ENCODE measurements at places on chromosomes 11 and 22.

DNA sequence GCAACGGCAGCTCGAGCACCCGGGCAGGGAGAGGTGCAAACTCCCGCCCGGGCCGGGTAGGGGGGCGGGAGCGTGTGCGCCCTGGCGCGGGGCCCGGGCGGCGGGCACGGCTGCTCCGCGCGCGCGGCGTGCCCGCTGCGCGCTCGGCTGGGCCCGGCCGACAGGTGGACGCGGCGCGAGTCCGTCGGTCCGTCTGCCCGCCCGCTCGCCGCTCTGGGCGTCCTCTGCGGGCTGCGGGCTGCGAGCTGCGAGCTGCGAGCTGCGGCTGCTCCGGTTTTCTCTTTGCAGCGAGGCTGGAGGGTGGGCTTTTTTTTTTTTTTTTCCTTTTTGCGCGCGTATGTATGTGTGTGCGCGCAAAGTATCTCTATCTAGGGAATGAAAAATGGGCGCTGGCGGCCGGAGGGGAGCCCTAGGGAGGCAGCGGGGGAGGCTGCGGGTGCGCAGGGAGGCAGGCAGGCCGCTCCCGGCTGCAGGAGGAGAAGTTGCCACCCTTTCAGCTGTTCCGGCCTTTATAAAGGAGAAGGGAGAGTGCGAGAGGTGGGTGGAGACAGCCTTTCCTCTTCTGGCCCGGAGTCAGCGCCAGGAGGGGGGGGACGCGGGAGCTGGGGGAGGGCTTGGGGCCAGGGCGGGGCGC, at the start of gene PDGFB:
PDGFB (minus strand) TSS at position 487 of the 634 bp plus-strand sequence. CDS start 1,019 bp downstream, outside the sequence.
- no peak for DNase-seq

- DNase-seq = no peak
Observed at GRCh38 chr11:110679323-110679975, 32.8 kb downstream of the ARHGAP20 start.

DNA sequence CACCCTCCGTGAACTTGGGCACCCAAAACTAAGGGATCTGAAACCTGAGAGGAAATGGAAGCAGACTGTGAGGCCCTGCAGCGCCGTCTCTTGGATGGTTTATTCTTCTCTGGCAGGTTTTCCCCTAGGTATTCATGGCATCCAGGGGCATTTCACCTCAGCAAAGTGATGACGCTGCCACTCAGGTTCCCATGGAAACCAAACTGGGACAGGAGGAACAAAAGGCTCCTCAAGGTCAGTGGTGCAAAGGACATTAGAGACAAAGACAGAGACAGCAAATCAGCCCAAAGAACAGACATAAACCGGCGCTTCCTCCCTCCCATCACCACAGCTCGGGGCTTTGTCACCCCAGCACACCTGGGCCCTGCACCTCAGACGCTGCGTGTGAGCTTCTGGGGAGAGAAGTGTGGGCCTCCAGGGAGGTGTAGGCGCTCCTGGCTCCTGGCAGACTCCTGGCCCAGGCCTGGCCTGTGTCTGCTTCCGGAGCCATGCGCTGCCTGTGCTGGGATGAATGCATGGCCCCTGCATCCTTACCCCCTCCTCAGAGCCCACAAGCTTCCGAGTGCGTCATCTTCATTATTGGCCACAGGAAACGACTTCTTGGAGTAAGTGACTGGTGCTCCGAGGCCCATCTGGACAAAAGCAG, 5.9 kb downstream of the TP53AIP1 start:
- no peak for DNase-seq

- DNase-seq = no peak
Observed at GRCh38 chr11:22539821-22540256, 85.8 kb downstream of the FANCF start.

- no peak for DNase-seq
Observed at GRCh38 chr11:46463701-46464421, 72.3 kb upstream of the CHRM4 start.

DNA sequence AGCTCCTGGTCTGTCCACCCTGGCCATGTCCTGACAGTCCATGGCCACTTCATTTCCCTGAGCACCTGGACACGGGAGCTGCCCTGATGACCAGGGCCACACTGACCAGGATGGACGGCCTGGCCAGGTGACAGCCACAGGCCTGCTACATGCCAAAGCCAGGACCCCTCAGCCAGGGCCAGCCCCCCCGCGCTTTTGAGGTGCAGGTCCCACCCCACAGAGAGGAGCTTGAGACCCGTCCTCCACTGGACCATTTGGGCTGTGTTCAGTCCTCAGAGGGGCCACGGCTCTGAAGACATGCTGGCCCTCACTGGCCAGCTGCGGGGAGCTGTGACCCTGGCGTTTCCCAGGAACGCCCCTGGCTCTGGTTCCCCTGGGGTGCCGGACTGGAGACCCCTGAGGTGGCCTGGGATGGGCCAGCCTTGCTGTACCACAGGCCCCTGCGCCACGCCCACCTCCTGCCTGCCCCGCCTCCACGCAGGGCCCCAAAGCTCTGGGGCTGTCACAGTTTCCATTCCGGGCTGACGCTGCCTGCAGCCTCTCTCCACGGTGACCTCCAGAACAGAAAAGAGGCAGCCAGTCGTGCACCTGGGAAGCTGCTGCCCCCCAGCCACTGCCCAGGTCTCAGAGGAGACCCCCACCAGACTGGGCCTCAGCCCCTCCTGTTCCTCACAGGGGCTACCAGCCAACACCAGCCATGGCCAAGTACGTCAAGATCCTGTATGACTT, 18.2 kb downstream of the EPS8L2 start:
- no peak for DNase-seq

DNA sequence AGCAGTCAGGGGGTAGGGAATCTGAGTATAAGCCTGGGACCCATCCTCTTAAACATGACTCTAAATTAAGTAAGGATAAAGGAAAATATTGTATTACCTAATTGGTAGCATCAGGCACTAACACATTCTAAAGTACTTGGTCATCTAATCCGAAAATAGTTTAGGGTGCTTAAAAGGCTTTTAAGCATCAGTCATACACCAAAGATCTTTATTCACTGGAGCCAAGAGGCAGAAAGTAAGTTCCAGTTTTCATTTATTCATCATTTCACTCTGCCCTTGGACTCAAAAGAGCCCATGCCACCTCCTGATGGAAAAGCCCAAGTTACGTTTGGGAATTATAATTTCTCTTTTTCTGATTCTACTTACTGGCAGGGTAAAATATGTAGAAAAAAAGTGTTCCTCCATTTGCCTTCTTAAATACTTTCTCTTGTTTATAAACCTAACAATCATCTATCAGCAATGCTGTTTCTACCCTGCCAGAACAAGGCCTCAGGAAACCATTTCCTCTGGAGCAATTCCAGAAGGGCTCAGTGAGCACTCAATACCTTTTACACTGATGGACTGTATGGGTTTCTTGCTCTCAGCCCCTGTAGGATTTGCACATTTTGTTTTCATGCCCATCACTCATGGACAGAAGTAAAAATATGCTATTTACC, 120.1 kb upstream of the SLC5A12 start:
- DNase-seq = no peak

DNA sequence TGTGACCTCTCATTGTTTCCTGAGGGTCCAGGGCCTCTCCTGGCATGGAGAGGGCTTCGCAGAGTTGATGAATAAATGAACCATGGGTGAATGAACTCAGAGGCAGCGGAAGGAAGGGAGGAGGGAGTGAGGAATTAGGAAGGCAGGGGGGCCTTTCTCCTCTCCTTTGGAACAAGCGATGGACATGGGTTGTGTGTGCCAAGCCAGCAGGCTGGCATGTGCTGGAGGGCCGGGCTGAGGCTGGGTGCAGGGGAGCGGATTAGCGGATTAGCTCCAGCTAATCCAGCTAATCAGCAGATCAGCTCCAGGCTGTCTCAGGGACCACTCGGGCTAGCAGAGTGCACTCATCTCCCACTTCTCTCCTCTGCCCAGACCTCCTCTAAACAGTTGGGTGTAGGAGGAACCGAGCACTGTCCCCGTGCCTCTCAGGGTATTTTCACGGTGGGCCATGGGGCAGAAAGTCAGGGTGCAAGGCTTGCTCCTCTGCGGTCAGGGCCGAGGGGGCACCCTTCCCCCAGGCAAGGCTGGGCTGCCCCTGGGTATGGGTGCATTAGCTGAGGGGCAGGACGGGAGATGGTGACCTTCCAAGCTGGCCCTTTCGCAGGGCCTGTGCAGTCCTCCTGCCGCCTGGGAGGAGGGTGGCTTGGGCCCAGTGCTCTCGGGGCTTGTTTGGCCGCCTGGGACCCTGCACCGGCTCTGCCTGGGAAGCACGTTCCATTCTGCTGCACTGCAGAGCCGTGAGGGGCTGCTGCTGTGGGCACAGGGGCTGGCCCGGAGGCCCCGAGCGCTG, 120.3 kb upstream of the B3GAT1 start:
- no peak for DNase-seq

DNA sequence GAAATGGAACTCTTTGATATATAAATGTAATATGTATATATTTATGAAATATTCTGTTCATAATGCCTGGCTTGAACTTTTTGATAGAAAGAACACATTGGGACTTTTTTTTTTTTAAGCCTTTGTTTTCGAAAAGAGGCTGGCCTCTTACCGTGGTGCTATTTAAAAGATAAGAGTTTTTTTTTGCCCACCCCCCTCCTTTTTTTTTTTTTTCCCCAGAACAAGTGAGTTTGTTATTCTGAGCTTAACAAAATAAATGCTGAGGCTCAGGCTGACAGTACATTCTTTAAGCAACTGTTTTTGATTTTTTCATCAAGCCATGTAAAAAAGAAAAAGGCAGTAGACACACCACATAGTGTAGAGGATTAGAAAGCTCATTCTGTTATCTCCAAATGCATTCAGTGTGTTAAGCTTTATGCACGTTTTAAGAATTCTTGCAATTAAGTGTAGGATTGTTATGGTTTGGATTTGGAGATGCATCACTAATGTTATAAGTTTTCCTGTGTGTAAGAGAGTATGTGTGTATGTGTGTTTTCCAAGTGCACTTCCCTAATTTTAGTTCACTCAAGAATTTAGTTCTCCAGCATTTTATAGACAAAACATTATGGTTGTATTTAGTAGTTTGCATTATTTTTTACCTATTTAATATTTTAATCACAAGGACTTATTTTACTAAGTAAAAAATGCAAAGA, 12.0 kb downstream of the PDHX start:
- no peak for DNase-seq

DNA sequence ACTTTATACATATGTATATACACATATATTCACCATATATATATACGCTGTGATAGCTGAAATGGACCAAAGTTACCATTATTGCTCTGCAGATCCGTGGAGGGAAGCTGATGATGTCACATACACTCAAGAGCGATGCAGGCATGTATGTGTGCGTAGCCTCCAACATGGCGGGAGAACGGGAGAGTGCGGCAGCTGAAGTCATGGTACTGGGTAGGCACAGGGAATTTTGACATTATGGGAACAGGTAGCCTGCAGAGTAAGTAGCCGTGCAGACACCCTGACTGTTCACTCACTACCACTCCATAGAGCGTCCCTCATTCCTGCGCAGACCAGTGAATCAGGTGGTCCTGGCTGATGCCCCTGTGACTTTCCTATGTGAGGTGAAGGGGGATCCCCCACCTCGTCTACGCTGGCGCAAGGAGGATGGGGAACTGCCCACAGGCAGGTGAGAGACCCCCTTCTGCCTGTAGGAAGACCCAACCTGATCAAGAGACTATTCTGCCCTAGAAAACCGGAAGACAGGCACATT, 4.7 kb downstream of the ROBO3 start:
- DNase-seq = no peak

GRCh38 chr22:46537946-46538813, 760 bp upstream of the CELSR1 start:
- no peak for DNase-seq

DNA sequence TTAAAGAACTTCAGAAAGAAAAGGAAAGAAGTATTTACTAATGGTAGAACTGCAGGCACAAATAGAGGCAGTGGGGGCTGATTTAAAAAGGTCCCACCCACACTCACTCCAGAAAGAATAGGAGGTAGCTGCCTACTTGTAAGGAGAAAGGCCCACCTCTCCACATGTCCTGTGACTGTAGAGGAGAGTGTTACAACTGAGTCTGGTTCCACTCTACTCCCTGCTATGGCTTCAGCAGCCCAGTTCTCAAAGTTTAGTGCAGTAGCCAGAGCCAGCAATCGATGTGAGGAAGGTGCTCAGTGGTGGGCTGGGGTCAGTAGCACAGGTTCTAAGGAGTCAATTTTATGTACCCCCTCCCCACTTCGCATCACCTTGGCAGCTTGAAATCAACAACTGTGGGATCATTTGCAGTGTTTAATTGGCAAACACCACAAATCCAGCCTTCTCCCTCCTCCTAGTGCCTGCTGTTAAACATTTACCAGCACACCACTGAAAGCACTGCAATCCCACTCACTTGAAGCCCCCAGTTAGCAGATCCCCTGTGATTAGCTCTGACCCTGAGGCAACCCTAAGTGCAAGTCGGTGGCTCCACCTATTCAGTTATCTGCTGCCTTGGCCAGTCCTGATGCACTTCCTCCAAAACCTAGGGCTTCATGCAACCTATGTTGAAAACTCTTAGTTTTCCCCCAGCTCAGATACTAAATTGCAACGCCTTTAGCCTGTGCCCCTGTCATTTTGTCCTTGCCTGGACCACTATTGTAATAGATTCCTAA, 146.6 kb downstream of the BBOX1 start:
- no peak for DNase-seq

DNA sequence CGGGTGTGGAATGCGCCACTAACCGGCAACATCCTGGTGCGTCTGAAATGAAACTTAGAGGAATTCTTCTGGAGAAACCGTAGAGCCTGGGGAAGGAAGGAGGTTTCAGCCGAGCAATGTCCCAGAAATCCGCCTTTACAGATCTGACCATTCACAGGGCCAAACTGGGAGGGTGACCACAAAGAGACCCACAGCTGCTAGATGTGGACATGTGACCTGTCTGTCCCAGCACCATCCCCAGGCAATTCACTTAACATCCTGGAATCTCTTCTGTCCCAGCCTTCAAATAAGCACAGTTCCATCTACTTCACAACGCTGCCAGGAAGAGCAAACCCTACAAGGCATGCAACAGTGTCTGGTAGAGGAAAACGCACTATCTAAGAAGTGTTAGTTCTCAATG, 9.8 kb downstream of the MCAT start:
- DNase-seq = no peak

DNA sequence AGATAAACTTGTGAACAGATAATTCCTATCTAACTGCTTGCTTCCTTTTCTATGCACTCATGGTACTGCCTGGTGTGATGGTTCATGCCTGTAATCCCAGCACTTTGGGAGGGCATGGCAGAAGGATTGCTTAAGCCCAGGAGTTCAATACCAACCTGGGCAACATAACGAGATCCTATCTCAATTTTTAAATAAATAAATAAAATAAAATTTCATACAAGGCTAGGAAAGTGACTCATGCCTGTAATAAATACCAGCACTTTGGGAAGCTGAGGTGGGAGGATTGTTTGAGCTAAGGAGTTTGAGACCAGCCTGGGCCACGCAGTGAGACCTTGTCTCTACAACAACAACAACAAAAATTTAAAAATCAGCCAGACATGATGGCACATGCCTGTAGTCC, 166.6 kb downstream of the COMMD9 start:
- DNase-seq = no peak

DNA sequence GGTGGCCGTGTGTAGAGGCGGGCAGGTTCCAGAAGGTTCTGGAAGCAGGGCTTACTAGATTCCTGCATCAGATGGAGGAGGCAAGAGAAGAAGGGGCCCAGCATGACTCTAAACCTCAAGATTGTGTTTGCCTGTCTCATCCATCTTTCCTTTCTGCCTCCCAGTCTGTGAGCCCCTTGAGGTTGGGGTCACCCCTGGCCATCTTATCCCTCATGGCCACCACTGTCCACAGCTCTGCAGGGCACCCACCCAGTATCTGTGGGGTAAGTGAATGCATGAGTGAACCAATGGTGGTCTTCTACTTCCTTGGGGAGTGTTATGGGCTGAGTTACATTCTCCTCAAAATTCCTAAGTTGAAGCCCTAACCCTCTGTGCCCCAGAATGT, 79.3 kb downstream of the MYEOV start:
- no peak for DNase-seq

GRCh38 chr11:119318240-119319135, 1.6 kb upstream of the MCAM start:
- no peak for DNase-seq

- no peak for DNase-seq
Observed at GRCh38 chr11:7559398-7560283, 45.8 kb downstream of the PPFIBP2 start.
